ENCODE measurements at places on chromosomes 5 and 9. TPM values are rescaled to one million over a fixed set of nuclear protein-coding genes. Genes with fewer than 3 reads are reported as not detected.

DNA sequence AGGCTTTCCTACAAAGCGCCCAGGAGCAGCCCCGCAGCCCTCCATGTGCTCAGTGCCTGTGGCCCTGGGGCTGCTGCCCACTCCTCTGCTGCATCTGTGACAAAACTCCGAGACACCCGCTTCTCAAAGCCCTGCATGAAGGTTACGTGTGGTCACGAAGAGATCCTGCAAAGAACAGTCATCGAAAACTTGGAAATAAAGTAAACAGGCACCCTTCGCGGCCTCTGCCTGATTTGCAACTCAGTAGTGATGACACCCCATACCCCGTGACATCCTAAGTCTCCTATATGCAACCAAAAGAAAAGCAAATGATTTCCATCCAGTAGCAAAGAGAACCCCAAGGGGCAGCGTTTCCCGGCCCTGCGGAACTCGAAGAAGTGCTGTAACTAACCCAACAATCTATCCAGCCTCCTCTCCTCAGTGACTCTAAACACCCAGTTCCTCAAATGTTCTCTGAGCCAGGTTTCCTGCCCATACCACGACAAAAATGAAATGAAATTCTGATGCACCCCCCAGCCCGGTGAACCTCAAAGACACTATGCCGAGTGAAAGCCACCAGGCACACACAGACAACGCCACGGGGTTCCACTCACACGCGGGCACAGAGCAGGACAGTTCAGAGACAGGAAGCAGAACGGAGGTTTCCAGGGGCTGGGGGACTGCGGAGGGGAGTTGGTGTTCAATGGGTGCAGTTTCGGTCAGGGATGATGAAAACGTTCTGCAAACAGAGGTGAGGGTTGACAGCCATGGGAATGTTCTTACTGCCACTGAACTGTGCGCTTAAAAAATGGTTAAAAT lies 19.0 kb downstream of the NACC2 start:
- DNase-seq = no peak

- DNase-seq = no peak
These were observed 42.8 kb upstream of the PSD2 start for GRCh38 chr5:139752506-139753473.

GRCh38 chr5:36728697-36729543 lies 122.5 kb downstream of the SLC1A3 start:
- DNase-seq = peak; percentile 26

DNA sequence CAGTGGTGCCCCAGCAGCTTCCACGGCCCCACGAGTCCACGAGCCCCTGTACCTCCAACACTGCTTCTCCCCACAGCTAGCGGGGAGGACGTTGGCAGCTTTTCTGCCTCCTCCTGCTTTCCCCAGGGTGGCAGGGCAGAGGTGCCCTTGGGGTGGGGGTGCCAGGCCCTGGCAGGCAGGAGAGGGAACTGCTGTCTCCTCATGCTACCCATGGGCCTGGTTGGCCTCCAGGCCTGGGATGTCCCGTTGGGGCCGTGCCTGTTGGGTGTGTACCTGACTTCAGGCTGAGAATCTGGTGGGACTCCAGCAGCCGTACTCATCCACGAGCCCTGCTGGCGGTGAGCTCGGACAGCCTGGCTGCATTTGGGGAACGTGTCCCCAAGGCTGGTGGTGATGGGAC lies 27.3 kb downstream of the RXRA start:
- DNase-seq = no peak

- DNase-seq = peak; percentile 87
These were observed at the start of gene RNF130 for GRCh38 chr5:180071531-180072255. TSS of gene RNF130 (minus strand) at chr5:180071759. CDS start at chr5:180071702, 57 bp downstream.

DNA sequence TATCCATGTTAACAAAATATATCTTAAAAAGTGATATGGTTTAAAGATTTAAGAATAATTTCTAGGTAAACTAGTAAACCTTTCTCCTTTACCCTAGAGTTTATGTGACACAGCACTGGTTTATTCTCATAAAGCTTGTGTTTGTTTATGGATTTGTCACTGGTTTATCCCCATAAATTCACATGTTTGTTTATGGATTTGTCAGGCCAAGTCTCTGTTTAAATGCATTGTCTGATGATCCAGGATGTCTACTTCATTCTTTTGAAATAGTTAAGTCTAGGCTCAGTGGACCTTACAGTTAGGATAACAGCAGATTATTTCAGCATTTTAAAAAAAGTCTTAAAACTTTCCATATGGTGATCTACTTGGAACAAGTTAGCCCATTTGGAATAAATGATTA lies 334.0 kb downstream of the ARRDC3 start:
- DNase-seq = no peak

- no peak for DNase-seq
These were observed 897 bp downstream of the ROPN1L start for GRCh38 chr5:10442576-10442975.

GRCh38 chr5:128197896-128198522 lies 114.4 kb downstream of the SLC12A2 start:
- DNase-seq = no peak

ZBED3 gene
- 0.14 TPM for polyA plus RNA-seq

UNC13B gene
- not detected for polyA plus RNA-seq

Measured in immature natural killer cell (primary cell).